A549 treated with CORT108297 at 1 μM for 4 hours (cell line): ENCODE measurements at places on chromosomes 4 and X. TPM values are rescaled to one million over a fixed set of nuclear protein-coding genes. Genes with fewer than 3 reads are reported as not detected.

The NPY2R gene
- 0.02 to 0.06 TPM (median 0.03 TPM) in 5 replicates for total RNA-seq

The DUSP21 gene
- total RNA-seq: not detected in 5 replicates

The F9 gene
- not detected in 5 replicates for total RNA-seq

The ITGB1BP2 gene
- total RNA-seq: 0.69 to 1.1 TPM (median 0.99 TPM) in 5 replicates

The YIPF7 gene
- total RNA-seq: 0.21 TPM in 1 of 5 replicates, not detected in the others

The L1CAM gene
- 19.7 to 25.6 TPM (median 22.5 TPM) in 5 replicates for total RNA-seq

The CT83 gene
- total RNA-seq: not detected in 5 replicates

The MED14 gene
- total RNA-seq: 18.5 to 23.7 TPM (median 22.2 TPM) in 5 replicates

The NKX6-1 gene
- total RNA-seq: 0.37 to 0.58 TPM (median 0.48 TPM) in 5 replicates

The MAGEA11 gene
- total RNA-seq: 0.07 TPM in 1 of 5 replicates, not detected in the others

The VEGFD gene
- 0.28 to 0.66 TPM (median 0.41 TPM) in 5 replicates for total RNA-seq

The MAGEB6 gene
- total RNA-seq: 0.03 to 0.20 TPM (median 0.06 TPM) in 4 of 5 replicates, not detected in the other

The RLIM gene
- total RNA-seq: 13.6 to 17.4 TPM (median 15.8 TPM) in 5 replicates

The HPGD gene
- 54.2 to 64.4 TPM (median 56.7 TPM) in 5 replicates for total RNA-seq

The KLKB1 gene
- 0.07 TPM in 1 of 5 replicates, not detected in the others for total RNA-seq

The DOK7 gene
- 0.38 to 0.95 TPM (median 0.46 TPM) in 5 replicates for total RNA-seq

The CYSLTR1 gene
- not detected in 5 replicates for total RNA-seq

The GABRE gene
- 19.4 to 33.0 TPM (median 25.7 TPM) in 5 replicates for total RNA-seq

The MND1 gene
- total RNA-seq: 11.9 to 18.1 TPM (median 13.1 TPM) in 5 replicates

The FGF13 gene
- total RNA-seq: 0.05 to 0.10 TPM in 2 of 5 replicates, not detected in the others

The BMPR1B gene
- total RNA-seq: 5.0 to 7.5 TPM (median 6.6 TPM) in 5 replicates

The PNMA3 gene
- 0.15 to 0.23 TPM (median 0.19 TPM) in 5 replicates for total RNA-seq

The TMEM150C gene
- 0.65 to 1.6 TPM (median 1.2 TPM) in 5 replicates for total RNA-seq

The F8 gene
- 3.6 to 4.7 TPM (median 4.3 TPM) in 5 replicates for total RNA-seq

The TLR1 gene
- total RNA-seq: 0.35 to 0.74 TPM (median 0.41 TPM) in 5 replicates

The IRF2 gene
- total RNA-seq: 11.1 to 15.7 TPM (median 11.8 TPM) in 5 replicates

The RAB41 gene
- not detected in 5 replicates for total RNA-seq

The PDE5A gene
- 0.21 to 0.61 TPM (median 0.30 TPM) in 5 replicates for total RNA-seq

The RBPJ gene
- total RNA-seq: 9.8 to 14.1 TPM (median 12.1 TPM) in 5 replicates

The CENPVL2 gene
- not detected in 5 replicates for total RNA-seq

The AMTN gene
- 0.20 TPM in 1 of 5 replicates, not detected in the others for total RNA-seq
